Stimulated activated CD4-positive, alpha-beta T cell treated with anti-CD3 and anti-CD28 coated beads, Interleukin-12 subunit alpha, Interleukin-12 subunit beta, amount 100 ng/mL, for 24 hours (primary cell): ENCODE measurements at places on chromosomes 7 and 10.

DNA sequence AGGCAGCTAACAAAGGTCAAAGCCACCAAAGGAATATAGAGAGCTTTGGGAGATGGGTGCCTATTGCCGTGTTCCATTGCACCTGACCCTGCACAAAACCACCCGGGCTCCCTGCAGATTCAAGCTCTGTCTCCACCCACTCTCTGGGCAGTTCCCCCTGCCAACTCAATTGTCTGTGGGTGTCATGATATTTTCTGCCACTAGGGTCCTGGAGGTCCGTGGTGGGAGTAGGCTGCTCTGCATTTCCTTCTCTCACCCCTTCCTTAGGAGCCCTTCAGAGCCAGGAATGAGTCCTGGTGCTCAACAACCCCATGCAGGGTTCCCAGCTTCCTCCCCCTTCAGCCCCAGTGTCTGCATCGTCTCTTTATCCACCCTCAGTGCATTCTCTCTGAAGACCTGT lies 34.1 kb downstream of the PNLIPRP2 start:
- DNase-seq, result no peak

DNA sequence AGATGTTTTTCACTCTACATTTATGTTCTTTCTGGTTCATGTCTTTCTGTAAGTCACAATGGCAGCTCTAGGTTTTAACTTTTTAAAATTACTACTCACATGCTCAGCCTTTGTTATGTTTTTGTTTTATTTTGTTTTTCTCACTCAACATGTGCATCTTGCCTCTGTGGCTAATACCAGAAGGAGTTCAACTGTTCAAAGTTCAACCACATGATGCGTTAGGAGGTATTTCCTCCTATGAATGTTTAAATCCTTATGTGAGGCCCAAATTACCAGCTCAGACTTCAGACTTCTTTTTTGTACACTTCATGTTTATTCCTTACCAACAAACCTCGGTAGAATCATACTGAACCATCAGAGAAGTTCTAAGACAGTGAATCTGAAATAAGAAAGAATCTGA lies 151.6 kb downstream of the MALRD1 start:
- no peak for DNase-seq

GRCh38 chr7:52243685-52244084 lies 791.7 kb upstream of the POM121L12 start:
- no peak for DNase-seq

DNA sequence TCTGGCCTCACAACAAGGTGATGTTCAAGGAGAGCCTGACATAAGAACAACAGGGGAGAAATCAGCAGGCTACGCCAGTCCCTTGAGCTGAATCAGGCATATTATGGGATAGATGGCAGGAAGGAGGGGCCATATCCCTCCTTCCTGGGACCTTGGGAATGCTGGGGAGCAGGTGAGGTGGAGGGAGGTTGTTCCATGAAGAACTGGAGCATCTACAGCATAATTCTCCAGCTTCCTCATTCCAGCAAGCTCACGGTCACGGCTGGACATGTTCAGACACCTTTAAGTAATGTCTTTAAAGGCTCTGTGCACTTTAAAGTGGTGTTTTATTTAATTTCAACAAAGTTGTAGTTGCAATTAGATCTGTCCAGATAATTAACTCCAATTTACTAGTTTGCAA lies 780.5 kb downstream of the TYW1 start:
- DNase-seq, result no peak

- DNase-seq, result no peak
Observed at GRCh38 chr7:142469696-142470543, 212.1 kb upstream of the PRSS58 start.

DNA sequence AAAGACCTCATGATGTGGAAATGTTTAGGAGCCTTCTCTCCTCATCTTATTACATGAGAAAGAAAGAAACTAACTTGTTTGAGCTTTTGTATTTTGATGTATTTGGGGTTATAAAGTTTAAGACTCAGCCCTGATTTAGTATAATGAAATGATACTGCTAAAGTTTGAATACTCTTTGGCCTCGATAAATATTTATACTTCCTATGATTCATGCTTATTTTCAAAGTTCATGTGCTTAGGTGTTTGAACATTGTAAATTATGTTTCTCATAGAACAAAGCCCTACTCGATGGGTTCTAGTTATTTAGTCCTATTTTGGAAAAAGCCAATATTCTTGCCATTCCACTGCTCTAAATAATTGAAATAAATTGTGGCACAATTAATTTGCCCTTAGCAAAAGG lies 303.2 kb downstream of the ZWINT start:
- no peak for DNase-seq

GRCh38 chr7:149598721-149599308 lies 101.2 kb upstream of the ZNF746 start:
- no peak for DNase-seq

DNA sequence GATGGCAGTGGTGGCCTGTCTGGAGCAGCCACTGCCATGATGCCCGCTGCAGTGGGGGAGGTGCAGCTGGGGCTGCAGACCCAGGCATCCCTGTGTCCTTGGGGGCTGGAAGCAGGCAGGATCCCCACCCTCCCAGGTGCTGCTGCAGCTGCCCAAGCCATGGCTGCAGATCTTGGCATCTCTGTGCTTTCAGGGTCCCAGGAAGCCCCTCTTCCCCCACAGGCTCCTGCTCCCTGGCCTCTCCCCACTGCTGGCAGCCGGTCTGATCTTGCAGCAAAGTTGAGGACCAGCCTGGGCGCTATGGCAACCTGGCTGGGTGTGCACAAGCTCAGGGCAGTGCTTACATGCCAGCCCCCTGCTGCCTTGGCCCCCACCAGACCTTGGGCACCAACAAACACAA lies 78.5 kb downstream of the SAMD9 start:
- DNase-seq, result no peak

DNA sequence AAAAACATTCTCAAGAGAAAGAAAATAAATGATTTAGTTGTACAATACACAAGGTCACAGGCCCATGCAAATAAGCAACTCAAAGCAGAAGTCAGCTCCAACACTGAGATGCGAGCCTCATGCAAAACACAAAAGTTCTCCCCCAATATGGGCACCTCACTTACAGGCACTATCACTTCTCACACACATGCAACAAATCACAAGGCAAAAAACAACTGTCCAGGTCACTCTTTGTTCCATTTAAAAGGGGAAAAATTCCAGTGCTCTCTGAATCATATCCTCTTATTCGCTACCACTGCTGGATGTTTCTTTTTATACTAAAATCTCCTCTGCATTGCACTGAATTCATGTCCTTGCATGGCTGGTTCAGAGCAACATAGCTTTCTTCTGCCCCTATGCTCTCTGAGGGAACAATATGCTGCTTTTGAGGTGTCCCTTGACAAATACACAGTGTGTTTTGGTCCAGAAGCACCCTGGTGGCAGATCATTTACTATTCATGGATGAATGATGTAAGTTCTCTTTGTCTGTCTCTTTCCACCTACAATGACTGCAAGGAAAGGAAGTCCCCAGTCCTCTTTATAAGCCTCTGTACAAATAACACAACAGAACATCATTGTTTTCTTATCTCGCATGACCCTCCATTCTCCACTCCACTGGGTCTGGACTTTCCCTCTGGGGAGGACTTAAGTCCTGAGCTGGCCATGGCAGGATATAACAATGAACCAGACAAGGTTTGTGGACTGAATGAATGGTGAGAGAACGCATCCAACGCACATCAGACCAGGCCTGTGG lies 85.4 kb upstream of the GSDME start:
- DNase-seq, result no peak

DNA sequence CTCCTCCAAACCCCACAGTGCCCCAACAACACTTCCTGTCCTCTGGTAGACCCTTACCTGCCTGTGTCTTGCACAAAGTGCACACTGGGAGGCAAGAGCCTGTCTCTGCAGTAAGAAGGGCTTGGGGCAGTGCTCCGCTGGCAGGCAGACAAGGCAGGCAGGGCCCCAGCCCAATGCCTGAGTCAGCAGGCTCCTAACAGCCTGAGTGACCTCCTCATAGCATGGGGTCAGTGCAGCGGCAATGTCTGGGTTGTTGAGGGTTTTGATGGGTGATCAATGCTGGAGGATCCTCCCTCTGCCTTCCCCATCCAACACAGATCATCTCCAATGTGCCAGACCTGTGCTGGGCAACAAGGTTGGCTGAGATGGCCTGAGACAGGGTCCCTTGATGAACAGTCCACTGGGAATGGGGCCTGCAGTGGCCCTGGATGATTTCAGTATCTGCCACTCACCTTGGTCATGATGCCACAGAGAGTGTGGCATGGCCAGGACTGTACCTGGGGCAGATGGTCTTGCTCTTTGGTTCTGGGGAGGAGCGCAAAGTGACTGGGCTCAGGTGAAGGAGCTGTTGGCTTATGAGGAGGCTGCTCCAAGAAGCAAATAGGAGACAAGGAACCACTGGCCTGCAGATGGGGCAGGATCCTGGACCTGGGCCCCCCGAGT lies 55.6 kb upstream of the CAMK2B start:
- no peak for DNase-seq

DNA sequence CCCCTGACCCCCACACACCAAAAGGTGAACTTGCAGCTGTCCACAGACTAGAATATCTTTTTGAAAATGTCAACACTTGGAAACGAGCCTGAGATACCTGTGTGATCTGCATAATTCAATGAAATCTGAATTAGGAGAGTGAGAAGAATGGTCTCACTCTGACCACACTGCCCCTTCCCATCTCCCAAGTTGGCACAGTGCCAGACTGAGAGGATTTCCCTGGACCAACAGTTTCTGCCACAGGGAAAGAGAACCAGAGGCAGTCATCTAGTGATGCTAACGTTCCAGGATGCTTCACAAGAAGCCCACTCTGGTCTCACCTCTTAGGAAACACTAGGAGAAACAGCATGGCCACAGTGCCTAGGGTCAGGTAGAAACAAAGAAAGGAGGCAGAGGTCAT lies 479.0 kb downstream of the SDK1 start:
- DNase-seq, result no peak
